ENCODE measurements at places on chromosomes 7 and 10. TPM values are rescaled to one million over a fixed set of nuclear protein-coding genes. Genes with fewer than 3 reads are reported as not detected.
A peak's percentile ranks its signal among the peaks of the same experiment; 100 is the strongest.

CDK5 gene
- 1.8 TPM for total RNA-seq

DNA sequence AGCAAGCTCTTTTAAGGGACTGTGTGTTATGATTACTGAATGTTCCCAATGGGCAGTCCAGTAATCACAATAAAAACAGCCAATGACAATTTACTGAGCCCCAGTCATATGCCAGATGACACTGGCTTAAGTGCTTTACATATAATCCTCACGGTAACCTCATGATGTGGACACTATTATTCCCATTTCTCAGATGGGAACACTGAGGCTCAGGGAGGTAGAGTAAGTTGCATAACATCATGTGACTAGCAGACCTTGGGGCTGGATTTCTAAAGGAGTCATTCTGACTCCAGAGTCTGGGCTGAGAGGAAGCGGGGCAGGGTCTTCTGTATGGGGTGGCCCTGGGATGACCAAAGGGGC, 7.6 kb upstream of the RBM20 start:
- no peaks in the 10 kb centered on the region for H3K36me3 ChIP-seq
- H3K27ac ChIP-seq: peak overlapping the region; percentile 77
- DNase-seq: no peak

DNA sequence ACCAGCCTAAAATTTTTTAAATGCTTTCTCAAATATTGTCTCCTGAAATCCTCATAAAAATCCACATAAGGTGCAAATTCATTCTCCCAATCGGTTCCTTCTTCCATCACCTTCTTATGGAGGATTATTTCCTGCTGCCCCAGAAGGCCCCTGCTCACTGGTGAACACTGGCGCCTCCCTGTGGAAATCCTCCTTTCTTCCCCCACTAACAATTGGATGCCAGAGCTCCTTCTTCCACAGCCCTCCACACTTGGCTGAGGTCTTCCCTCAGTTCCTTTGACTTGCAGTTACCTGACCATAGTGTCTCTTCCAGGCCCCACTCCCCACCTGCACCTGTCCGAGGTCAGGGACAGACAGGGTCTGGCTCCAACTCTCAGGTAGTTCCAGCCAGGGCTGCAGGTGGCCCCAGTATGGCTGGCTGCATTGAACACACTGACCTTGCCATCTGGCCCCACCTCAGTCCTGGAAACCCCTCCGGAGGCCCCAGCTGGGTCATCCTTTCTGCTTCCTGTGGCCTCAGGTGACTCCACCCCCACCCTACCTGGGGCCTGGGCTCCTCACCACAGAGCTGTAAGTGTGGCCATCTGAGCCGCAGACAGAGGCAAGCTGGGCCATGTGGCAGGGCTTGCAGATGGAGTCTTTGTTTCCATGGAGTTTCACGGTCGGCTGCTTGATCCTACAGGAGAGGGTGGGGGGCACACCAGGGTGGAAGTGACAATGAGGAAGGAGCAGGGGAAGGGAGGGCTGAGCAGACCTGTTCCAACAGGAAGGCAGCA, 18.4 kb downstream of the SPOCK2 start:
- no peaks in the 10 kb centered on the region for H3K27me3 ChIP-seq
- H3K27ac ChIP-seq: no peak overlapping the region
- DNase-seq: no peak

PNLIPRP3 gene
- total RNA-seq: 1.1 TPM

ITGB8 gene
- total RNA-seq: 11.9 TPM

LDB3 gene
- 59.5 TPM for total RNA-seq

GRCh38 chr7:144771174-144771573, 64.7 kb downstream of the TPK1 start:
- no peak overlapping the region for H3K4me3 ChIP-seq
- H3K36me3 ChIP-seq: no peaks in the 10 kb centered on the region
- no peak overlapping the region for H3K27ac ChIP-seq
- no peak for DNase-seq
- H3K27me3 ChIP-seq: no peaks in the 10 kb centered on the region

- H3K4me3 ChIP-seq: no peak overlapping the region
- no peaks in the 10 kb centered on the region for H3K27me3 ChIP-seq
- H3K4me1 ChIP-seq: no peaks in the 10 kb centered on the region
- no peak for DNase-seq
Measured at GRCh38 chr7:105149827-105150226, 135.8 kb downstream of the KMT2E start.

GRCh38 chr10:131804551-131805295, 96.1 kb upstream of the PPP2R2D start:
- H3K27me3 ChIP-seq: no peaks in the 10 kb centered on the region
- H3K4me1 ChIP-seq: no peaks in the 10 kb centered on the region
- H3K36me3 ChIP-seq: no peaks in the 10 kb centered on the region
